ENCODE measurements at places on chromosomes 4 and X.

DNA sequence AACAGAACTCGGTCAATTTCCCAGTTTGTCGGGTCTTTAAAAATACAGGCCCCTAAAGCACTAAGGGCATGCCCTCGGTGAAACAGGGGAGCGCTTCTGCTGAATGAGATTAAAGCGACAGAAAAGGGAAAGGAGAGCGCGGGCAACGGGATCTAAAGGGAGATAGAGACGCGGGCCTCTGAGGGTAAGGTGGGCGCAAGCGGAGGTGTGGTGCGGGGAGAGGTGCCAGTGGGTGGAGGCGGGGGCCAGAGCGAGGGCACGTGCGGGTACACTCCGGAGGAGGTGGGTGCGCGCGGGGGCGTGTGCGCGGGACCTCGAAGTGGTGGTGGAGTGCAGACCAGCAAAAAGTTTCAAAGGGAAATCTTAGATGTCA, 787 bp upstream of the TET2 start:
- DNase-seq = no peak

DNA sequence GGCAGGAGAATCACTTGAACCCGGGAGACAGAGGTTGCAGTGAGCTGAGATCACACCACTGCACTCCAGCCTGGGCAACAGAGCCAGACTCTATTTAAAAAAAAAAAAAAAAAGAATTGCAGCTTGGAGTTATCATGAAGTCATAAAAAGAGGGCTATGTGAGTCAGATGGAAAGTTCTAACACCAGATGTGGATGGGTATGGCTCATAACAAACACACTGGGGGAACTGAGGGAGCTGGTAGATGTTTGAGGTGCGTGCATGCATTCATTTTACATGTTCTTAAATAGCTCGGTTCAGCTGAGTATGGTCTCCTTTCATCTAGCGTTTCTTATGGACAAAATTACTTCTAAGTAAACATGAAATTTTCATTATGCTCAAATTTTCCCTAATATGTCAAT, 11.7 kb downstream of the TRMT2B start:
- DNase-seq = no peak

DNA sequence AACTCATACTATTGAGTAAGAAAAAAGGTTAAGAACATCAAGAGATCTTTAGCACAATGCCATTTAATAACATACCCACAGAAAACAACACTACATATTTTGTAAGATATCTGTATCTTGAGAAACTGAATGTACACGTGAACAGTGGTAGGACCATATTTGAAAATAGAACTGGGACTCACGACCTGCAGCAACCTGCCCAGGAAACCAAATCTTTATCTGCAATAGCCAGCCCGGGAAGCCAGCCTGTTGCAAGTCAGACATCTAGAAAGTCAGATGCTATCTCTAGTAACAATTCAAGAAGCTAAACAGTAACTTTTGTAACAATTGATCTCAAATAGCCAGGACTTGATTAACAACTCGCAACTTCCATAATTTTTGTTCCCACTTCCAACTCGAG, 52.6 kb upstream of the SOD3 start:
- DNase-seq = no peak

GRCh38 chr4:38785901-38786402, 3.2 kb upstream of the TLR10 start:
- no peak for DNase-seq

DNA sequence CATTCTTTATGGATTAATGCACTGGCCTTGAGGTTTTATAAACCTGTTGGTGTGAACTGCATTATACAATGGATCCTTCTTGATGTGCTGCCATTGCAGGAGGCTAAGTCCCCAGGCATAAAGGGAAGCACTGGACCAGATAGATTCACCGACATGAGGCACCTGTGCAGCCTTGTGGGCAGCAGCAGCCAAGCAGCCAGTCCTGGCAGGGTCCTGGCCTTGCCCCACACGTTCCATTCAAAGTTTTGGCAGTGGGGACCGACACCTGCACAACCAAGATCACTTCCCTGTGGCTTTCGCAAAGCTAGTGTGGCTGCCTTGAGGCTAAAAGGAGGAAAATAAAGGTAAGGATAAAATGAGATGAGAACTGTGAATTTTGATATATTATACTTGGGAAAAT, 53.1 kb downstream of the TMEM156 start:
- DNase-seq = no peak

DNA sequence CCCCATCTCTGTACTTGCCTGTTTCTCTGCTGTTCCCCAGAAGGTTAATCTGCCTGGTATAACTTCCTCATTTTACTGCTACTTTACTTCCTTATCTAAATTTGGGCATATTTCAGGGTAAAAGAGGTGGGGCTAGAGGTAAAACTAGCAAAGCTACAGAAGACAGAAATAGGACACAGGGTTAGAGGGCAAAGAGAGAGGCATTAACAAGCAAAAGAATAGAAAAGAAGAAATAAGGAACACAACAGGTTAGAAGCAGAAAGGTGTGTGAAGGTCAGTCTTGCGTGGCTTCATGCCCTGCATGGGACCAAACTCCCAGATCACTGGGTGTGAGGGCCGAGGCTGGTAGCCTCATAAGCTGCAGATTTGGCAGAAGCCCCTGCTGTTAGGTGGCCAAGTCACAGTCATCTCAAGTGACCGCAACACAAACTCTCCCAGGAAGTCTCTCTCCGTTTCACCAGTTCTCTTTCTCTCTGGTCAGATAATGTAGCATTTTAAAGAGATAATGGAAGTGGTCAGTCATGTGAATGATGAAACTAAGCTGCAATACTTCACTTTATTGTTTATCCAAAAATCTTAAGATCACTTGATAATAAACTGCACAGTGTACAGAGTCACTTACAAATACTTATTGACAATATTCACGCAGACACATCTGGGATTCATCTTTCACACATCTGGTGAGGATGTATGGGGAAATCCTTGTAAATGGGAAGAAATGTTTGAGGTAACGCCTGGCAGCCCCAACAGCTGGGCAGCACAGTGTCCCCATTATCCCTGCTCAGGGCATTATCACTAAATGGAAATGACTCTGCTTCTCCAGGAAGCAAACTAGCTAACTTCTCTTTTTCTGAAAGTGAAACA, 16.4 kb downstream of the TMEM154 start:
- no peak for DNase-seq

DNA sequence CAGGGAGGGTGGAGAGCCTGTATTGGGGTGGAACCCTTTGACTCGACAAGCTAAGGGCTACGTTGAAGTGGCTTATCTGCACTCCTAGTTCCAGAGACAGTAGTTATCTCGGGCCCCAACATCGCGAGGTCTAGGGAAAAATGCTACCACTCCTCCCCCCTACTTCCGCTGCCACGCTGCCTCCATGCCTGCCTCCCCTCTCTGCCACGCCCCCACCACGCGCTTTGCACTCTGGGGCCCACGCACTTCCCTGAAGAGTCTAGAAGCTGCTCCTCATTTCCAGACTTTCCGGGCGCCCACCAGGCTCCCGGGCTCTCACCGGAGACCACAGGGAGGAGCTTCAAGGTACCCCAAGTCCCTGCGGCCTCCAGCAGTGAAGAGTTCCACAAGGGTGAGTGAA, at the start of gene PASD1:
Gene PASD1 (plus strand): TSS at position 227 of the 400 bp plus-strand sequence. CDS start 37,879 bp downstream, outside the sequence.
- no peak for DNase-seq

- DNase-seq = no peak
Measured at GRCh38 chrX:51824061-51824460, 69.4 kb upstream of the MAGED1 start.

- DNase-seq = no peak
Measured at GRCh38 chrX:46571423-46572339, 1.9 kb upstream of the CHST7 start.

GRCh38 chr4:26083987-26084386, 170.0 kb downstream of the SMIM20 start:
- DNase-seq = peak; percentile 51

DNA sequence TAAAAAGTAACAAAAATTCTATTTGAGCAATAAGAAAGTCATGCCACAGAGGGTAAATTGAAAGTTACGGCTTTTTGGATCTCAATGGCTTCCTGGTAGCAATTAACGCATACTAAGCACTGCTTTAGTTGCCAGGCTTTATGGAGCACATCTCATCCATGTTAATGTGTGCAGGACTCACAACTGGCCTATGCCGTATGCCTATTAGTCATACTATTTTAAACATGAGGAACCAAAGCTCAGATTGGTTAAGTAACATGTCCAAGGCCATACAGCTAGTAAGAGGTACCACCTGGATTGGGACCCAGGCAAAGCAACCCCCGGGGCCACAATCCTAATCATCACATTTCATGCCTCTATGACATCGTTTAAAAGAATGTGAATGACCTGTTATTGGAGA, 17.1 kb downstream of the DAPP1 start:
- no peak for DNase-seq

DNA sequence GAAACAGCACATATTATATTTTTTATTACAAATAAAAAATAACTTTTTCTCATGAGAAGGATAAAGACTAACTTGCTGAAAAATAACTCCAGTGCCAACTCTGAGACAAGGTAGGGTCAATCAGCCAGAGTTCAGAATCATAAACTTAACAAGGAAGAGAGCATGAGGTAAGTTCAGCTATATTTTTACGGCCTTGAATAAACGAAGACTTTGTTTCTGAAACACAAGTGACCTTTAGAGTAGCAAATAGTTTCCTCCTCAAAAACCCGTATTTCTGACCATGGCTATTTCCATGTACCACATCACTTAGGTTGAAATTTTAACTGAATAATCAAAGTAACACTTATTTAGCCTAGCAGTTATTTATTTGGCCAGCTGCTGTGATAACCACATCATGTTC, 45.5 kb downstream of the PRDM5 start:
- DNase-seq = no peak

DNA sequence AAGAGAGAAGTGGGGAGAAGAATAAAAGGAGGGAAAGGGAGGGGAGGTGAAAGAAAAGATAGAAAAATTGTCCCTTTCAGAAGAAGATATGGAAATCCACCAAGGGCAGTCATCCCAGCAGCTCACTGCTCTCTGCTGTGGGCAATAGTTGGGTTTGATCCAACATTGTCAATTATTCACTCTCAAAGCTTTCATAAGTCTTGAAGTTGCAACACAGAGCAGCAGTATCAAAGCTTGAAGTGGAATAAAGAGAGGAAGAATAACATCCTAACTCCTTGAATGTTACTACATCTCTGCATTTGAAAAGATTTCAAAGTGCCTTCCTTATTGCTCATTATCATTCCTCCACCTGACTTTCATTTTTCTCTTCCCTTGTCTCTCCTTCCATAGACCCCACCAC, 62.3 kb upstream of the HHIP start:
- DNase-seq = no peak

DNA sequence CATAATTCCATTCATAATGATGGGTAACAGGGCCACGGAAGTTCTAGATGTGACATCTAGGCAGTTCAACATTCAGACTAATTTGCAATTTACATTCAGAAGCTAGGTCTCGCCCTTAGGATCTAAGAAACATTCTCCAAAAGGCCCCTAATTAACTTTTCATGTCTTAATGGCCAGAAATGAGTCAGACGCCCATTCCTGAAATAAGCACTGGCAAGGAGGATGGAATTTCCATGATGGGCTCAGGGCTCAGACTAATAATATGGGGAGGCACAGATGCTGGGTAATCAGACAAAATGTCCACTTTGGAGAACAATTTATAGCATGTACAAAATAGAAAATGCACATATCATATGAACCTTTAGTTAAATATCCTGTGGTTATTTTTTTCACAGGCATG, 102.8 kb upstream of the RPS6KA3 start:
- DNase-seq = no peak

DNA sequence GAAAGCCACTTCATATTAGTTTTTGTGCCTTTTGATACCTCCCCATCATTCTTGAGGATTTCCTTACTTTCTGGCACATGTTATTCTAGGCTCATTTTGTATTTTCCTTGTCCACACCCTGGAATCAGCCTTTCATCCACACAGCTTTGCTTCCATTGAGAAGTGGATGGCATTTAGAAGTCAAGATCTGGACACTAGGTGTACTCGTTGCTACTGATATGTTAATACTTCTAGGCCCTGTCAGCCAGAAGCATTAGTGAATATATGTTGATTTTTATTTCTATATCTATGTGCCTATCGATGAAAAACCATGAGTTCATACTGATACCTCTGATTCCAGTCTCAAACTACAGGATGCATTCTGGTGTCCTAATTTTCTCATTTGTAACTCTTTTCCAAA, 73.2 kb downstream of the ARHGAP24 start:
- no peak for DNase-seq

GRCh38 chr4:139619644-139620043, 46.0 kb upstream of the MGST2 start:
- DNase-seq = no peak

DNA sequence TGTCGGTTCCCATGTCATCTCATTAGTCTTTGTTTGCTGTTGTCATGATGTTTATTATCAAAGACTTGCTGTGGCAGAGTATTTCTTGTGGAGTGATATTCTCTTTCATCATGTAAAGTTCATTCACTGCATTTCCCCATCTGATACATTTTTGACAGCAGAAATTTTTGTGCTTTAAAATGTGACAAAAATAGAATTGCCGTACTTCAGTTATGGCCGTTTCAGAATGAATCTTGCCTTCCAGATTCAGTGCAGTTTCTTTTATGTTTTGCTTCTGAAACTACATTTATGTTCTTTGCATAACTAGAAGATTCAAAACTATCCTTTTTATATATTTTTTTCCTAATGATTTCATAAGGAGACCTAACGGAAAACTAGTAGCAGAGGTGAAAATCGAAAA, 10.0 kb downstream of the CSTF2 start:
- no peak for DNase-seq

- no peak for DNase-seq
Measured at GRCh38 chrX:40168480-40169011, 70.8 kb upstream of the BCOR start.

DNA sequence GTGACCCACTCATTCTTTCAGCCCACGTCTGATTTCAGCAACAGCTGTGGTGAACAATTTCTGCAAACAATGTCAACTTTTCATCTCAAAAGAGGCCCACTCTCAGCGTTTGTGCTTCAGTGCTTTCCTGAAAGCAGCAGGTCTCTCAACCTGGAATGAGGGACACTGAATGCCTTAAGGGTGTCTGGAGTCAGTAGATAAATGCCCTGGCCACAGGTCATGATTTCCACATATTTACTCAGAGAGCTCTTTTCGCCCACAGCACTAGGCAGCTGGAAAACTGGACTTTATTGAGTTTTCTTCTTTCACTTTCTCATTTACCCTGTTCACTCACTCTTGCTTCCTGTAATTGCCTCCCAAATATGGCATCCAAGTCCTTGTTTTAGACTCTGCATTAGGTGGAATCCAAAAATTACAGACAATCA, 52.8 kb downstream of the NPFFR2 start:
- no peak for DNase-seq

DNA sequence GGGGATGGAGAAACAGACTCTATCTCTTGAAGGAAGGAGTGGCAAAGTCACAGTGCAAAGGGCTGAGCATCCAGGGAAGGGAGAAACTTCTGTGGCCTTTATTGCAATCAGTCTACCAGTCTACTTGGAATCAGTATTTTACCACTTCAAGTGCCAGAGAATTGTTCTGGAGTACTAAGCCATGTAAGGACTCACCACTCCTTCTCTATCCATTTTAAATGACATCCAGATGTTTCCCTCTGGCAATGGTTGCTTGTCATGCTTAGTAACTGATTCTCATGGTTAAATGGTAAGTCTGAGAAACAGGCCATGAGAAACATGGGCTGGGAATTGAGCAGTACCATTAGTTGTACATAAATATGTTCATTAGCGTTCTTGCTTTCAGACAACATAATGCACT, 21.1 kb upstream of the SMIM10 start:
- DNase-seq = no peak
